ENCODE measurements at places on chromosomes 7 and 10. TPM values are rescaled to one million over a fixed set of nuclear protein-coding genes. Genes with fewer than 3 reads are reported as not detected.

TEX36 gene
- not detected for total RNA-seq

CHN2 gene
- total RNA-seq = 2.3 TPM

ANLN gene
- total RNA-seq = 1.1 TPM

VTI1A gene
- total RNA-seq = 18.5 TPM

BLNK gene
- 3.7 TPM for total RNA-seq

SMKR1 gene
- not detected for total RNA-seq

PBLD gene
- 2.9 TPM for total RNA-seq

TMEM196 gene
- not detected for total RNA-seq

MKX gene
- total RNA-seq = not detected

INSYN2A gene
- 0.14 TPM for total RNA-seq

NKX1-2 gene
- not detected for total RNA-seq
